ENCODE measurements at places on chromosomes 4 and X. TPM values are rescaled to one million over a fixed set of nuclear protein-coding genes. Genes with fewer than 3 reads are reported as not detected.

Gene EVC2
- 6.3 TPM for total RNA-seq

Gene S100G
- not detected for total RNA-seq

Gene RBM47
- total RNA-seq: 105 TPM

Gene SRPX2
- 39.1 TPM for total RNA-seq

Gene NPY2R
- total RNA-seq: not detected

Gene CXCL3
- 9.7 TPM for total RNA-seq

Gene NXF2
- not detected for total RNA-seq

Gene ARSD
- total RNA-seq: 35.1 TPM

Gene NUP62CL
- total RNA-seq: 0.78 TPM
